ENCODE measurements at places on chromosomes 2 and 18. TPM values are rescaled to one million over a fixed set of nuclear protein-coding genes. Genes with fewer than 3 reads are reported as not detected.

- DNase-seq = no peak
- H3K27ac ChIP-seq = no peak overlapping the region
- H3K27me3 ChIP-seq = no peaks in the 10 kb centered on the region
- H3K36me3 ChIP-seq = no peaks in the 10 kb centered on the region
- H3K4me1 ChIP-seq = peaks cover 10% of the 10 kb centered on the region
These were observed 13.4 kb upstream of the SPATA3 start for GRCh38 chr2:230982528-230982927.

DNA sequence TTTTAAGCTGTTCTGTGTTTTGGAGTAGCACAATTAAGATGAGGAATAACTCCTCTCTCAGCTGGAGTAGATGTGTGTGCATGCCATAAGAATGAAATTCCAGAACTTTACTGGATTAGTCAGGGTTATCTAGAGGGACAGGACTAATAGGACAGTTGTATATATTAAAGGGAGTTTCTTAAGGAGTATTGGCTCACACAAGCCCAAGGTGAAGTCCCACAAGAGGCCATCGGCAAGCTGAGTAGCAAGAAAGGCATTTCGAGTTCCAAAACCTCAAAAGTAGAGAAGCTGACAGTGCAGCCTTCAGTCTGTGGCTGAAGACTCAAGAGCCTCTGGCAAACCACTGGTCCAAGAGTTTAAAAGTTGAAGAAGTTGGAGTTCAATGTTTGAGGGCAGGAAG, 113.7 kb downstream of the RIT2 start:
- H3K4me3 ChIP-seq = no peak overlapping the region
- H3K27ac ChIP-seq = no peak overlapping the region
- H3K27me3 ChIP-seq = no peaks in the 10 kb centered on the region
- H3K36me3 ChIP-seq = no peaks in the 10 kb centered on the region

MDH1B gene
- total RNA-seq = 1.5 TPM

- no peaks in the 10 kb centered on the region for H3K4me1 ChIP-seq
- DNase-seq = no peak
- no peaks in the 10 kb centered on the region for H3K36me3 ChIP-seq
- no peak overlapping the region for H3K27ac ChIP-seq
- no peaks in the 10 kb centered on the region for H3K27me3 ChIP-seq
These were observed 472.3 kb downstream of the TNS1 start for GRCh38 chr2:217530392-217531090.

- H3K36me3 ChIP-seq = no peaks in the 10 kb centered on the region
- no peak overlapping the region for H3K27ac ChIP-seq
- no peak for DNase-seq
- H3K4me3 ChIP-seq = no peak overlapping the region
- H3K27me3 ChIP-seq = peaks cover 5% of the 10 kb centered on the region
- H3K4me1 ChIP-seq = peaks cover 10% of the 10 kb centered on the region
These were observed 59.4 kb upstream of the UPP2 start for GRCh38 chr2:158042245-158042644.

RAPH1 gene
- 24.1 TPM for total RNA-seq

DNA sequence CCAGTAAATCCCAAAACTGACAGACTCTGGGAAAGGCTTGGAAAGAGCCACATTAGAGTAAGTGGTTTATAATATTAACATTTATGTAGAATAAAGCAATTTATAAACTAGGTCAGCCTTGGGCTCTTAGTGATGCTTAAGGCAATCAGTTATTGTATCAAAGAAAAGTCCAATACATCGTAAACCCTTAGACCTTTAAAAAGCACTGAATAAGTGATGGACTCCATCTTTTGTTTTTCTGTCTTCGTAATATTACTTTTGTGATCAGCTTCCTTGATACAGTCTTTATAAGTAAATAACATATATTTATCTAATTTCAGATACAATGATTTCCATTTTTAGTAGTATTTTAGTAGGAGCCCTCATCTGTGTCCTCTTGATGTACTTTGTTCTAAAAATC, 28.7 kb downstream of the DDX1 start:
- peaks cover 89% of the 10 kb centered on the region for H3K36me3 ChIP-seq
- no peak overlapping the region for H3K4me3 ChIP-seq
- no peaks in the 10 kb centered on the region for H3K27me3 ChIP-seq
- no peak for DNase-seq
- H3K27ac ChIP-seq = no peak overlapping the region

GRCh38 chr2:99861376-99861760, 281.0 kb downstream of the AFF3 start:
- H3K4me1 ChIP-seq = no peaks in the 10 kb centered on the region
- H3K27ac ChIP-seq = no peak overlapping the region
- no peak for DNase-seq
- H3K4me3 ChIP-seq = no peak overlapping the region
- H3K36me3 ChIP-seq = no peaks in the 10 kb centered on the region

LHCGR gene
- total RNA-seq = not detected

NAGK gene
- 87.1 TPM for total RNA-seq

- H3K27me3 ChIP-seq = no peaks in the 10 kb centered on the region
- H3K4me3 ChIP-seq = no peak overlapping the region
- H3K4me1 ChIP-seq = peaks cover 17% of the 10 kb centered on the region
- no peak for DNase-seq
These were observed 53.1 kb downstream of the EHD3 start for GRCh38 chr2:31286961-31287550.

ABCA12 gene
- total RNA-seq = 0.05 TPM

GRCh38 chr2:58056192-58056916, 9.7 kb downstream of the VRK2 start:
- H3K36me3 ChIP-seq = peaks cover 34% of the 10 kb centered on the region
- no peak overlapping the region for H3K4me3 ChIP-seq
- H3K4me1 ChIP-seq = no peaks in the 10 kb centered on the region
- H3K27me3 ChIP-seq = no peaks in the 10 kb centered on the region
- peak overlapping the region; percentile 69 for H3K27ac ChIP-seq
- DNase-seq = no peak

GRCh38 chr2:200302940-200303727, 3.4 kb upstream of the SPATS2L start:
- no peak for DNase-seq
- H3K27me3 ChIP-seq = no peaks in the 10 kb centered on the region
- no peaks in the 10 kb centered on the region for H3K36me3 ChIP-seq
- H3K27ac ChIP-seq = no peak overlapping the region

DNA sequence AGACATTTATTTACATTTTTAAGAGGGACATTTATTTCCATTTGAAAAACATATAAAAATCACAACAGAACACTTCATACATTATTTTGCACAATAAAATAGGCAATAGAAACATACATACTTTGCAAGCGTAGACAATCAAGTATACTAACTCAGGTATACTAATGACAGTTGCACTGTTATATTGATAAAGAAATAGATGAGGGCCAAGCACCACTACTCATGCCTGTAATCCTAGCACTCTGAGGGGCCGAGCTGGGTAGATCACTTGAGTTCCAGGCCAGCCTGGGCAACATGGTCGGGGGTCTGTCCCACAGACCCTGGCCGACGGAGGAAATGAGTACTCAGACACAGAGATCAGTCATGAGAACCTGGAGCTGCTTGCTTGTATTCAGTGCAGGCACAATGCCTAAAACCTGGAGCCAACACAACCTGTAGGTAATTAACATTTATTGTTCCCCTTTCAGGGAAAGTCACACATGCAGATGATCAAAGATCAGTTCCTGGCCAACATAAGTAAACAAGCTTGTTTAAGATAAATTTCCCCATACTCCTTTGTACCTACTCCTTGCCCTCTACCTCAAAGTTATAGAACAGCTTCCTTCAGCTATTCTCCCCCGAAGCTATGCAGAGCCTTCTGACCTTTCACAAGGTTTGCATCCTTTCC, 1960.2 kb downstream of the SUCLG1 start:
- no peak overlapping the region for H3K27ac ChIP-seq
- no peaks in the 10 kb centered on the region for H3K27me3 ChIP-seq

GRCh38 chr2:127039387-127040031, 67.4 kb downstream of the BIN1 start:
- no peak overlapping the region for H3K27ac ChIP-seq
- no peaks in the 10 kb centered on the region for H3K4me1 ChIP-seq
- no peak overlapping the region for H3K4me3 ChIP-seq
- DNase-seq = no peak
- no peaks in the 10 kb centered on the region for H3K36me3 ChIP-seq

GRCh38 chr2:124319577-124319976, 294.5 kb downstream of the CNTNAP5 start:
- H3K4me1 ChIP-seq = no peaks in the 10 kb centered on the region
- no peak overlapping the region for H3K27ac ChIP-seq
- DNase-seq = no peak
- H3K36me3 ChIP-seq = no peaks in the 10 kb centered on the region

- DNase-seq = no peak
- no peak overlapping the region for H3K4me3 ChIP-seq
- no peaks in the 10 kb centered on the region for H3K4me1 ChIP-seq
- no peaks in the 10 kb centered on the region for H3K27me3 ChIP-seq
- no peaks in the 10 kb centered on the region for H3K36me3 ChIP-seq
These were observed 96.5 kb upstream of the PIEZO2 start for GRCh38 chr18:11245879-11246278.

- H3K4me1 ChIP-seq = peaks cover 19% of the 10 kb centered on the region
- DNase-seq = peak; percentile 72
- H3K27ac ChIP-seq = peak overlapping the region; percentile 45
- no peak overlapping the region for H3K4me3 ChIP-seq
- H3K27me3 ChIP-seq = no peaks in the 10 kb centered on the region
- H3K36me3 ChIP-seq = no peaks in the 10 kb centered on the region
These were observed 114.4 kb upstream of the HAAO start for GRCh38 chr2:42906557-42907411.

- no peak overlapping the region for H3K27ac ChIP-seq
- no peaks in the 10 kb centered on the region for H3K4me1 ChIP-seq
- no peaks in the 10 kb centered on the region for H3K36me3 ChIP-seq
- H3K4me3 ChIP-seq = no peak overlapping the region
These were observed 214.3 kb upstream of the NXPH2 start for GRCh38 chr2:138994502-138994901.
